ENCODE measurements at places on chromosomes 1 and 21.

DNA sequence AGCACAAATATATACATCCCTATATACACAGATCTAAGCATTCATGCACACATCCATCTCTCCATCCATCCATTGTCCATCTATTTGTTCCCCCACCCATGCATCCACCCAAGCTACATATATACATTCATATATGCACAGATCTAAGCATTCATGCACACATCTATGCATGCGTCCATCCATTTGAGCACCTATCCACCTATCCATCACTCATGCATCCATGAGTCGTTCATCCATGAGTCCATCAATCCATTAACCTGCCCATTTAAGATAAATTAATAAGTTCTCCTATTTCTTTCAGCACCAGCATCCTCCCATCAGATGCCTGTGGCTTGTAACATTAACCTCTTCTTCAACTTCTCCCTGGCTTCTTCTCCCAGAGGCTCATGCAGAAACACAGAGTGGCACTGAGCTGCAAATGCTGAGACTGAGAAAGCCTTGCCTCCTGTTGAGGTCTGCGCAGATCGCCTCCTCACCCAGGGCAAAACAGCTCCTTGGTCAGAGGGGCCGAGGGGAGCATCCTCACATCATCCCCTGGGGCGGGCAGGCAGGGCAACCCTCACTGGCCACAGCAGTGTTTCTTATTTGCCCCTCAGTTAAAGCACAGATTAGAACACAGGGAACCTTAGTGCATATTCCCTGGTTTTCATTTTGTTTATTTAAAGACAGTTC, 17.4 kb upstream of the PDE9A start:
- DNase-seq: no peak

DNA sequence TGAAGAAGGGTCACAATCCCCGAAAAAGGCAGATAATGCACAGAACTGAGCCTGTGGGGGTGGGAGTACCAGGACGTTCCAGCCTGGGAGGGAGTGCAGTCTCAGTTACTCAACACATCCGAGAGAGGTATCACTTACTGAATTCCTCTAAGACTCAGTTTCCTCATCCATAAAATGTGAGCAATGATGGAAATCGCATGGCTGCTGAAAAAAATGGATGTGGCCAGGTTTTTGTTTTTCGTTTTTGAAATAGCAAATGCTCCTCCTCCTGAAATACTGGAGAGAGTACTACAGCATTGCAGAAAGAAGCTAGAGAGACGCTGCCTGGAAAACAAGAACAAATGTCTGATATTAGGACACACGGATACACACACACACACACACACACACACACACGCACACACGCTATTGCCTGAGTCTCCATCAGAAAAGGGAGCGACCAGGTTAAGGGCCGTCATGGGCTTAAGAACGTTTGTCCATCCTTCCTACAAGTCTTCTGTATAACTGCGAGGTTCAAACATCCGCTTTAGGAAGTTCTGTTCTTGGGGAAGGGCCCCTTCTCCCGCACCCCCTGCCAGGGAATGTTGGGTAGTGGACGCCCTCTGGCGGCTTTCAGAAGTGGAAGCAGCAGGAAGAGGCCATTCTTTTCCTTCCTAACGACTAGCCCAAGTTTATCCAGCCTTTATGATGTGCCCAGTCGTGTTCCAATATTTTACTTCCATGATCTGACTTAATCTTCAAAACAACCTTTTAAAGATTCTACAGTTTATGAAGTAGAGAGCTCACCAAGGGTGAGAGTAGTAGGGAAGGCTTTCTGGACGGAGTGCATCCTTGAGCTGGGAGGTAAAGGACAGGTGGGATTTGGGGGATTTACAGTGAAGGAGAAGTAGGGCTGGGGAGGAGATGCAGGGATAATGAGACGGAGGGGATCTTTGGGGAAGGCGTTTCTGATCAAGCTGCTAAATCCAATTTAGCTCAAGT, 699 bp upstream of the NES start:
- DNase-seq: no peak

GRCh38 chr1:18581420-18581880, 49.2 kb upstream of the PAX7 start:
- DNase-seq: no peak

DNA sequence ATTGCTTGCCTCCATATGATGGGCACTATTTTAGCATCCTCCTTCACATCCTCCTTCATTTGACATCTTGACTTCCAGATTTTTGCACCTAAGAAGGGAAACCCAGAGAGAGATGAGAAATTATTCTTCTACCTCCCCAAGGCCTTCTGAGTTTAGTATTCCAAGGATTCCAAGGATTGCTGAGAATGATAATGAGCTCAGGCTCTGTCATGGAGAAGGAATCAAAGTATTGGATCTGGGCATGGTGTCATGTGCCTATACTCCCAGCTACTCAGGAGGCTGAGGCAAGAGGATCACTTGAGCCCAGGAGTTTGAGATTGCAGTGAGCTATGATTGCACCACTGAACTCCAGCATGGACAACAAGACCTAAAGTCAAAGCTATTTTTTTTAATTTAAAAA, 26.6 kb upstream of the ZNF281 start:
- no peak for DNase-seq

DNA sequence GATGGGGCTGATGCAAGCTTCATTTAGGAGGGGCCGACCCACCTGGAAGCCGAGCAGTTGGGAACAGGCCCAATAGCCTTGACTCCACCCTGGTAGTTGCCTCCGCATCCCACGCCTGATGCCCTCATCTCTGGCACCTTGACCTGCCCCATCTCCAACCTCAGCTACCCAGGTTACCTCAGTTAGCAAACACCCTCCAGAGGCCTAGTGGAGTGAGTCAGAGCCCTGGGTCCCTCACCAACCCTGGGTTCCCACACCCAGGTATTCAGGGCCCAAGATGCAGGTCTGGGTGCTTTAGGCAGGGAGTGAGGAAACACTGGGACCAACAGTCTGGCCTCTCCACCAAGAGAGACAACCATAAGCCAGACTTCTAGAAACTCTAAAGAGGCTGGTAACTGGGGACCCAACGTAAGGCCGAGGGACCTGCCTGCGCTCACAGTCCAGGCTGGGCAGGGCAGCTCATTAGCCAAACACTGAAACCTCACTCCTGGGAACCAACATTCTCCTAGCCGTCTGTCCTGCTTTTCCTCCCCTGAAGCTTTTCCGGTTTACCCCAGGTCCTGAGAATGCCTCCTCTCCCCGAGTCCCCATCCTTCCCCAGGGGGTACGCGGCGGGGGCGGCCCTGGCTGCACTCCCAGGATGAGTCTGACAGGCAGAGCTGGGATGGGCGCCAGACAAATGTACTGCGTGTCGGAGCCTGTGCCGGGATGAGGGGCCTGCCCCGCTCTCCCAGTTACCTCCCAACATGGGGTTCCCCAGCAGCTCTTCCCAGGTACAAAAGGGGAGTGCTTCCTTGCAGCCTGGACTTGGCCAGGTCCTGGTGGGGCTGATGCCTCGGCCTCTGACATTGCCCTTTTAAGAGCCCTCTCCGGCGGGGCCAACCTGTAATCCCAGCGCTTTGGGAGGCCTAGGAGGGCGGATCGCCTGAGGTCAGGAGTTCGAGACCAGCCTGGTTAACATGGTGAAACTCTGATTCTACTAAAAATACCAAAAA, 8.9 kb upstream of the CELSR2 start:
- no peak for DNase-seq

DNA sequence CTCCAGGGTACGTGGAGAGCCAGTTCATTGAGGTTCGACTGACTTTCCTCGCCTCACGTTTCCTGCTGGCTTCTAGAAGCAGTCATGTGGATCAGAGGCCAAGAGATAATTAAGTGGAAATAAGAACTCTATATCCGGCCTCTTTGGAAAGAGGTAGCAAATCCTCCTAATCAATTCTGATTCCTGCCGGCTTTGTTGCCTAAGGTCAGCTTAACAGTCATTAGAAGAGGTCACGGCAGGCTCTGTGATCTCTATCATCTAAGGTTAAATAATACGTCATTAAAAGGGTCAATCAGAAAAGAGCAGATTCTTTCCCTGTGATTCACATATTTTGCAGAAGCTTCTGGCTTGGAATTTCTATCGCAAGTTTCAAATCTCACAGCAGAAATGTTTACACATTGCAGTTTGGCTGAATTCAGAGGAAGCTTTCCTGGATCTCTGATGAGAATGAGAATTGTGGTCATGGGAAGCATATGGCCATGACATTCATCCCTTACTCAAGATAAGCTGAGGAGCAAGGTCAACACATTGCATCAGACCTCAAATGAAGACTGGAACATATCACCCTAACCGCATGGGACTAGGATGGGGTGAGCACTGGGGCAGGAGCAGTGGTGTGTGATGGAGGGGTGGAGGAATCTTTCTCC, 189.4 kb downstream of the PBX1 start:
- peak; percentile 68 for DNase-seq

DNA sequence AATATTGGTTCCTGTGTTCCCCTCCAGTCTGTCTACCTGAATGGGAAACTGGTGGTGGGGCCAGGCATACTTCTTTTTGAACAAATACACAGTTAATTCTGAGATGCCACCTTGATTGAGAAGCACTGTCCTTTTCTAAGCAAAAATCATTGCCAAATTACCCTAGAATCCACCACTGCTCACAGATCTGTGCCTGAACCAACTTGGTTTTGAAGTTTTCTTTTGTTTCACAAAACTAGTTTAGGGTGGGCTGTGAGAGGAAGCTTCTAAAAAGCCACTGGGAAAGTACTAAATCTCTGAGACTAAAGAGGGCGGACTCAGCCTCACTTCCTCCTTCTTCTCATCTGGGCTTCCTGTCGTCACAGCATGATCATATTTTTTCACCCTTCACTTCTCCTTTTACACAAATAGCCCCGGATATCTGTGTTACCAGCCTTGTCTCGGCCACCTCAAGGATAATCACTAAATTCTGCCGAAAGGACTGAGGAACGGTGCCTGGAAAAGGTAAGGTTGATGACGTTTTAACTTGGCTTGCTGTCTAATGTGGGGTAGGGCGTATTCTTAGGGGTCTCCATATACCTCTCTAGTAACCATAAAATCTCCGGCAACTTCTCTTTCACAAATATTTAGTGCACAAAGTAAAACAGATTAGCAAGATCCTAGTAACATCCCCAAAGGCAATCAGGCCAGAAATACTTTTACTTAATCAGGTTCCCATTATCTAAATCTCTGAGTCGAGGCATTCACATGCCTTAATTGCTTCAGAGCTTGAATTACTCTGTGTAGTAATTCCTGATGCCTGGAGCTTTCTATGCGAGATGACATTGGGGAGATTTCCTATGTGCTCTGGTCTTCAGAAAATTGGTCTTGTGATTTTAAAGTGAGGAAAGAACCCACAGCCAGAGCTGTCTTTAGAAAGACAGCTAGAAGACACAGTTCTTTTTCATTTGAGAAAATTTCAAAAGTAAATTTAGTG, at the start of gene CD53:
CD53 (plus strand) TSS at position 404 of the 976 bp plus-strand sequence. CDS start 18,261 bp downstream, outside the sequence.
- no peak for DNase-seq

DNA sequence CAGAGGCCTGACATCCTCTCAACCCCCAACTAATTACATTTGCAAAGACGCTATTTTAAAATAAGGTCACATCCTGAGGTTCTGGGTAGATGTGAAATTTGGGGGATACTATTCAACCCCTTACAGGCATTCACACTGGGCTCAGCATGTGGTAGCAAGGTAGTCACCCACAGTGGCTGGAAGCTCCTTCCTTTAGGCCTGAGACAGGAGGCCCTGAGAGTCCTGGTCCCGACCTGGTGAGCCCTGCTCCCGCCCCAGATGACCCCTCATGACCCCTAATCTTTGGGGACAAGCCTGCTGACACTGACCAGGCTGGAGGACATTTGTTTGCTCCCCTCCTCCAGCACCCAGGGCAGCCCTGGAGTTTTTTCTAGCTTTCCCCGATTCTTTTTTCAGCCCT, 225.9 kb downstream of the DYRK1A start:
- DNase-seq: no peak

DNA sequence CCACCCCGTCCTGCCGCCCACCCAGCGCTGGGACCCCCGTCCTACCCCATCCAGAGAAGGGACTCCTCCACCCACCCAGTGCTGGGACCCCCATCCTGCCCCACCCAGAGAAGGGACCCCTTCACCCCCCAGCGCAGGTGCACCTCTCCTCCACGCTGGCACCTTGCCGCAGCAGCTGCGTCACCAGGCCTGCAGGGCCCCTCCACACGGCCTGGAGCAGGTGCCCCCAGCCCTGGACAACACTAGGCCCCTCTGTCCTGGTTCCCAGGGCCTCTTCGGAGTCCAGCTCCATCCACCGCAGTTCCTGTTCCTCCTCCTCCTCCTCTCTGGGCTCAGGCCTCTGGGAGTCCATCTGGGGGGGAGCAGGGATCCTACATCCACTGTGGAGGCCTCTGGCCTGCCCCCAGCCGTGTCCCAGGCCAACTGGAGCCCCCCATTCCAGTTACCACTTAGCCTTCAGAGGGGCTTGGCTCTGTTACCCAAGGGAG, 378 bp downstream of the ANKRD65 start:
- no peak for DNase-seq

DNA sequence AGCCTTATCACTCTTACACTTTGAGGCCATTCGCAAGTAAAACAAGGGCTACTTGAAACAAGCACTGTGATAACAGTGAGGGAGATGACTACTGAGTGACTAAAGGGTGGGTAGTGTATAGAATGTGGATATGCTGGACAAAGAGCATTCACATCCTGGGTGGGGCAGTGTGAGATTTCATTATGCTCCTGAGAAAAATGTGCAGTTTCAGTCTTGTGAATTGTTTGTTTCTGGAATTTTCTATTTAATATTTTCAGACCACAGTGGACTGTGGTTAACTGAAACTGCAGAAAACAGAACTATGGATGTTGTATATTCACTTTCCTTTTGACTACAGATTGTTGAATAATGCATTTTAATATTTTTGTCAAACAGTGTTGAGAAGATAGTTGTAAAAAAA, 25.1 kb upstream of the B3GALT2 start:
- peak; percentile 69 for DNase-seq

GRCh38 chr1:192485692-192486436, 89.7 kb upstream of the RGS1 start:
- DNase-seq: peak; percentile 68

- peak; percentile 12 for DNase-seq
Observed at GRCh38 chr1:233394860-233395717, 67.6 kb downstream of the MAP3K21 start.

GRCh38 chr1:6471970-6472368, 6.0 kb upstream of the TNFRSF25 start:
- no peak for DNase-seq

DNA sequence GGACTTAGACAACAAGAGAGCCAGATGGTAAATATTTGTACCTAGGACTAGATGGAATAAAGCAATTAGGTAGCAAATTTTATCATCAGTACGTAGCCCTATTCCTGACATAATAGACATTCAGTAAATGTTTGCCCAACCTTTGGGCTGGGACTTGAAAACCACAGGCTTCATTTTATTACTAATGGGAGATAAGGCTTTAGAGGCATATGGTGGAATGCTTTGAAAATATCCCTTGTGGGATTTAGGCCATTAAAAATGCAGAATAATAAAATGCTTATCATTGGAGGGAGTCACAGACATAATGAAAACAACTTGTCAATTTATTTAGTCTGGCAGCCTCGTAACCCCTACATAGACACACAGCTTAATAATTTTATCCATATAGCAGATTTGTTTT, 296.1 kb upstream of the SPAG17 start:
- DNase-seq: no peak
